Ureter (tissue), 1 donor: ENCODE measurements at places on chromosomes 11 and 22. TPM values are rescaled to one million over a fixed set of nuclear protein-coding genes. Genes with fewer than 3 reads are reported as not detected.

Gene SAA1
- 5.5 TPM for total RNA-seq

- peak; percentile 67 for DNase-seq
Measured at GRCh38 chr11:93842461-93842860, 8.0 kb downstream of the VSTM5 start.

DNA sequence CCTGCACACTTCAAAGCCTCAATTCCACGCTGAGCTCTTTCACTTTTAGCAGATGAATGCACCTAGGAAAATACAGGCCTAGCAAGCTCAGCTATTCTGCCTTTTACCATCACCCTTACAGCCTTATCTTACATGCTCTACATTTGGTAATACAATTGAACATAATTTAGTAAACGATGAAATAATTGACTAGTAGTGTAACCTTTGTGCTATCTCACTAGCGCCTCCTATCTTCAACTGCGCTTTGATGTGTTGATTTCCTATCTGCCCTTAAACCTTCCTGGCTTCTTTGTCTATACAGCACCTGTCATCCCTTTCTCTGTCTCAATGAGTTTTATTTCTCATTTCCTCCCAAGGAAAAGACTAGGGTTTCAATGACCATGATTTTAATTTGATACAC is 149.7 kb downstream of the LRRC4C start:
- DNase-seq = no peak

Gene KRTAP5-8
- total RNA-seq = 5.0 TPM

- no peak for DNase-seq
Measured at GRCh38 chr22:22598144-22598543, 39.1 kb upstream of the PRAME start.

- DNase-seq = no peak
Measured at GRCh38 chr11:59841514-59841913, 3.8 kb downstream of the CBLIF start.

DNA sequence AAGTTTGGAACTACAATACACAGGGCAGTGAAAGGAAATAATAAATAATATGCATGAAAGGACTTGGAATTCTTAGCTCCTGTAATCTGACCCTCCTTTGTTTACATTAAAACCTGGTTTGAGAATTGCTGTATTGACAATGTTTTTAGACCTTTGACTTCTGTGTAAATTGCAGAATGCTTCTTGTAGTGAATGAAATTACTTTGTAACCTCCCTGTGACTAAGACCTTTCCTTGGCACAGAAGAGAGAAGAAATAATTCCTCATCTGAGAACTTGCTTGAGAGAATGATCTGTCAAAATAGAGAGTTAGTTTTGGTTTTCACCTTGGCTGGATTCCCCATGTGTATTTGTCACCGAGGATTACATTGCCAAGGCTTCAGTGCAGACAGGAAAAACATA is 640.0 kb upstream of the ANO5 start:
- no peak for DNase-seq

Gene VPREB1
- not detected for total RNA-seq

- no peak for DNase-seq
Measured at GRCh38 chr11:85182441-85183387, 444.4 kb downstream of the DLG2 start.

Gene CD3E
- 8.0 TPM for total RNA-seq

GRCh38 chr11:117478926-117479325 is 151.3 kb downstream of the CEP164 start:
- no peak for DNase-seq

DNA sequence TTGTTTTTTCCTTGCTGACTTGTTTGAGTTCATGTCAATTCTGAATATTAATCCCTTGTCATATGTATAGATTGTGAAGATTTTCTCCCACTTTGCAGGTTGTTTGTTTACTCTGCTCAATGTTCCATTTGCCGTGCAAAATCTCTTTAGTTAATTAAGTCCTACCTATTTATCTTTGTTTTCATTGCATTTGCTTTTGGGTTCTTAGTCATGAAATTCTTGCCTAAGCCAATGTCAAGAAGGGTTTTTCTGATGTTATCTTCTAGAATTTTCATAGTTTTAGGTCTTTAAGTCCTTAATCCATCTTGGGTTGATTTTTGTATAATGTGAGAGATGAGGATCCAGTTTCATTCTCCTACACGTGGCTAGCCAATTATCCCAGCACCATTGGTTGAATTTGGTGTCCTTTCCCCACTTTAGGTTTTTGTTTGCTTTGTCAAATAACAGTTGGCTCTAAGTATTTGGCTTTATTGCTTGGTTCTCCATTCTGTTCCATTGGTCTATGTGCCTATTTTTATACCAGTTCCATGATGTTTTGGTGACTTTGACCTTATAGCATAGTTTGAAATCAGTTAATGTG is 163.1 kb upstream of the PGR start:
- no peak for DNase-seq

Gene APOA4
- not detected for total RNA-seq

GRCh38 chr11:8127447-8127846 is 41.4 kb downstream of the RIC3 start:
- no peak for DNase-seq

- no peak for DNase-seq
Measured at GRCh38 chr11:57479021-57479663, 18.8 kb downstream of the RTN4RL2 start.

- DNase-seq = peak; percentile 94
Measured at GRCh38 chr11:14499560-14500180, at the start of gene COPB1. TSS of gene COPB1 (minus strand) at chr11:14499811. CDS start at chr11:14498928, 883 bp downstream.

GRCh38 chr22:19394274-19395050 is 37.1 kb downstream of the HIRA start:
- no peak for DNase-seq

Gene TMEM184B
- 77.7 TPM for total RNA-seq

DNA sequence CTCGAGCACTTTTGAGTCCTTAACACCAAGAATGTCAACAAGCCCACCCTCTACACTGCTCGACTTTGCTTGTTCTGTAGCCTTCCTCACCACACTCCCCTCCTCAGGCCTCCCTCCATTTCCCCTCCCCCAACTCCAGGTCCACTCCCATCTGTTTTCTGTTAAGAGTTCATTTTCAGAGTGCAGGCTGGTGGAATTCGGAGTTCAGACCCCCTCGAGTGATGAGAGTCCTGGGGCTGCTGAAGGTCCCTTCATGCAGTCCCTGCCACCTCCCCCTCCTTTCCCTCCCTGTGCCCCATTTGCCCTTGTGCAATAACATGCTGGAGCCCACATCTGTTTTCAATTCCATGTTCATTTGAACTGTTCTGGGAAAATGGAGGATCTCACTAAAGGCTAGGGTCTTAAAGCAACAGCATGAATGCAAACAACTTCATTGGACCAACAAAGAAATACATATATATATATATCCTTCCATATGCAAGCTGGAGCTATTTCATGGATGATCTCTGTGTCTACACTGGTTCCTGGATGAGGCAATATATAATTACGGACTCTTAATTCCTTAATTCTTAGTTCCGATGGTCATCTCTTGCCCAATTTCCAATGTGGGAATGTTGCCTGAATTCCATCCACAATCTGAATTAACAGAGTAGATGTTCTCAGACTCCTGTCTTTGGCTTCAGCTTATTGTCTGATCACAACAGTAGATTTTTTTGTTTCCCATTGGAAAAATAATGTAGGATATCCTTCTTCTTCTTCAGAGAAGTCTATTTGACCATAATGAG is 340.4 kb downstream of the ETS1 start:
- DNase-seq = no peak

GRCh38 chr11:64239662-64240434 is 1.0 kb upstream of the FKBP2 start:
- DNase-seq = no peak

GRCh38 chr11:12706545-12707499 is 32.6 kb downstream of the TEAD1 start:
- DNase-seq = no peak

GRCh38 chr11:47495011-47495855 is 46.3 kb upstream of the RAPSN start:
- no peak for DNase-seq

DNA sequence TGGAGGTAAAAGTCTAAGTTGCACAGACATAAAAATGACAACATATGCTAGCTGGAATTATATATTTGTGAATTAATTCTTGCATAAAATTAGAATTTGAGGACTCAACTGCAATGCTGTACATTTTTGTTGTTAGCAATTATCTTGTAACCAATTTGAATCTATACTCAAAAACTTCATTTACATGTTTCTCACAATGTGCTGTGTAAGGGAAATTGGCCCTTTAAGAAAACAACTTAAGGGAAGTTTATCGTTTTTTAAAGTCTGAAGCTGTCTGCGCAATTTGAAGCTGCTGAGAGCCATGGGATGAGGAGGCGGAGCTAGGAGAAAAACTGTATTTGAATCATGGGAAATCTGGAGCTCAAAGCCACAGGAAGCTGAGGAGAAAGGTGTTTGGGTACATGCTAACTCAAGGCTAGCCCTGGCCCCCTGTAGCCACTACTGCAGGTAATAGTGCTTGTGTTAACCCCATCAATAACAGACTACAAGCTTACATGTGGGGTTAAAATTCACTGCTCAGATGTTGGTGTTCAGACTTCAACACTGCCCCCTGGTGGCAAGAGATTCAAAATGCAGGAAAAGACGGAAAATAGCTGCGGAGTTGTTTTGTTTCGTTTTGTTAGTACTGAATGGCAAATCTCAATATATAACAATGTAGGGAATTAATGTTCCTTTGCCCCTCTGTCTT is 126.1 kb downstream of the BRD1 start:
- no peak for DNase-seq

DNA sequence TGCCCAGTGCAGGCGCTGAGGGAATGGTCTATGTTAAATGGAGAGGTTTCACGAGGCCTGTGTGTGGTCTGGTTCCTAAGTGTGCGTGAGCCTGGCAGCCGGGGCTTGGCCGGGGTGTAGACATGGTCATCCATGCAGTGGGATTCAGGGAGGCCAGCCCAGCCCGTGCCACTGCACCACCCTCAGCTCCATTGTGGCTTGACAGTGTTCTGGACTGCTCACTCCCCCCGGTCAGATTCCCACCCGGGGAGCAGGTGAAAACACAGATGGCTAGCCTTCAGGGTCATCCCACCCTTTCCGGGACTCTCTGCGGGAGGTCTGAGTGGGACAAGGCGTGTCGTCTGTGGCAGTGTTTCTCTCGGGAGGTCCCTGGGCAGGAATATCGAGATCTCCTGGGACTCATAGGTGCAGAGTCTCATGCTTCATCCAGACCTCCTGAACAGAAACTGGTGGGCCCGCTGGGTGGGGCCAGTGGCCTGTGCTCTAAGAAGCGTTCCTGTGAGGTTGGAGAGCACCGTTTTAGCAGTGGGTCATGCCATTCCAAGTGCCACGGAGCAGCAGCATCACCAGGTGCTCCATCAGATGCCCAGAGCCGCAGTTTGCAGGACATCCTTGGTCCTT is 52.3 kb downstream of the ST14 start:
- peak; percentile 35 for DNase-seq

- DNase-seq = no peak
Measured at GRCh38 chr11:88303037-88303436, 34.5 kb downstream of the CTSC start.

DNA sequence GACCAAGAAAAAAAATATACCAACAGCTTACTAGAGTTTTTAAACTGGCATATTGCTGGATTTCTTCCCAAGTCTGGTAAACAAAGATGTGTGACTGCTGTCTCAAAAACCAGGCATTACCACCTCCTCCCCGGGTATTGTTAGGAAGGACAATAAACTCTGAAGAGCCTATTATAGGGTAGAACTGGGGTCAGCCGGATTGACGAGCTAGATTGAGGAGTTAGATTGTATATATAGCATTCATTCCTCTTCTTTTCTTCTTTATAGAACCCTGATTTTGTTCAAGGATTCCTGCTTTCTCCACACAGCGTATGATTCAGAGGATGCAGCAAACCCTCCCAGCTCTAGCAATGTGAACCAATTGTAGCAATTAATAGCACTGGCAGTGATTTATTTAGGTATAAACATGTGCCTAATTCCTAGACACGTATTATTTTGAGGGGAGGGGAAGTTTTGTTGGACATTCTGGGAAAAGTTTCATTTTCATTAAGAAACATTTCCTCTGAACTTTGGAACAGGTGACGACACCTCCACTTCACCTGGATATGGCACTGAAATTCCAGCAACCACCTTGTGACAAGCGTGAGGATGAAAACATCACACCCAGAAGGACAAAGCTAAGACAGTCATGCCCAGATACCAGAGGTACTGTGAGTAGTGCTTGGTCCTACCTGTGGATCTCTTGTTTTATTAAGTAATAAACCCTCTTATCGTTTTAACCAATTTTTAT is 679.4 kb upstream of the KIRREL3 start:
- DNase-seq = no peak

DNA sequence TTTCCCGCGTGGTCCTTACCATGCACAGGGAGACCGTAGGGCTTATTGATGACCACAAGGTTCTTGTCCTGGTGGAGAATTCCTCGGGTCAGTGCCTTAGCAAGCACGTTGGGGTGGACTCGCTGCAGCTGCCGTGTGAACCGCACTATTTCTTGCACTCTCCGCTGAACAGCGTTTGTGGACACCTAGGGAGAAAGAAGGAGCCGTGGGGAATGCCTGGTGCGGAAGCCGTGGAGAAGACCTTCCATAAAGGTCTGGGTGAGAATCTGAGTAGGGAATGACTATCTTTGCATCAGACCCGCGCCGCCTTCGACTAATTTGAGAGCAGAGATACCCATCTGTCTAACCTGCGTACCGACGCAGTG is 597 bp downstream of the RPUSD4 start:
- no peak for DNase-seq

Gene PANX2
- 1.9 TPM for total RNA-seq

DNA sequence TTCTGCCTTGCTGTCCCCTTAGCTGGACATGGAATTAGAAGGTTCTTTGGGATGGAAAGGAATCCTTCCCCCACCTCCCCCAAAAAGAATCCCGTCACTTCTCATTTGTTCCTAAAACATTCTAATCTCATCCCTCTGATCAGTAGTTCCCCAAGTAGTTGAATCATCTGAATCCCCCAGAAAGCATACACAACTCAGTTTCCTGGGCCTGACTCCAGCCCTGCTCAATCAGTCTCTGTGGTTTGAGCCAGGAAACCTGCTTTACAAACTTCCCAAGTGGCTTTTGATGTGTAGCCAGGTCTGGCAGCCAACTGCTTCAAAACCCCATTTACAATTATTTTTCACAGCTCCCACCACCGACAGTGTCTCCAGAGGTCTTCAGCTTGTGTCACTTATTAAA is 20.2 kb downstream of the C22orf31 start:
- no peak for DNase-seq

- no peak for DNase-seq
Measured at GRCh38 chr22:29635734-29636357, 32.4 kb downstream of the NF2 start.

- DNase-seq = no peak
Measured at GRCh38 chr11:57313788-57314135, 11.0 kb downstream of the TNKS1BP1 start.

Gene INPP5J
- total RNA-seq = 4.8 TPM

Gene ADM
- 21.9 TPM for total RNA-seq

GRCh38 chr11:134474070-134474860 is 62.2 kb upstream of the B3GAT1 start:
- DNase-seq = no peak

- no peak for DNase-seq
Measured at GRCh38 chr11:75566763-75567279, 4.8 kb downstream of the SERPINH1 start.

GRCh38 chr11:133078591-133079404 is 453.5 kb downstream of the OPCML start:
- DNase-seq = no peak
